Activated T-helper 1 cell treated with anti-CD3 and anti-CD28 coated beads, Interleukin-2, amount 50 U/mL, for 16 hours (primary cell): ENCODE measurements at places on chromosomes 1 and 21.

GRCh38 chr1:116330342-116330652 lies 42.7 kb upstream of the ATP1A1 start:
- no peak for DNase-seq

DNA sequence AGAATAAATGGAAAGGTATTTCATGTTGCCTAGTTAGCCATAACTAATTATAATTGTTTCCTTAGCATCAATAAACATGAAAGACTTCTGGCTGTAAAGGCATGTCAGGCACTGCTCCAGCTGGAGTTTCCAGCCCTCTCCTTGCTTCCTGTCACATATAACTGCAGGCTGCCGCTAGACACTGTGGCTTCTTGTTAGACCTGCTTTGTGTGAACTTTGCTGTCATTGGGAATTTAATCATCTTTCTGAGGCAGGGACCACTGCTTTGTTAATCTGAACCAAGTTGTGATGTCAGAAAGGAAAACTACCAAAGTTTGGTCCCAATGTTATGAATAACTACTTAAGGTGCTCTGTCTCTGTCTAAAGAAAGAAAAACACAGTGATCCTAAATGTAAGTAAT lies 90.3 kb upstream of the DUSP10 start:
- no peak for DNase-seq

DNA sequence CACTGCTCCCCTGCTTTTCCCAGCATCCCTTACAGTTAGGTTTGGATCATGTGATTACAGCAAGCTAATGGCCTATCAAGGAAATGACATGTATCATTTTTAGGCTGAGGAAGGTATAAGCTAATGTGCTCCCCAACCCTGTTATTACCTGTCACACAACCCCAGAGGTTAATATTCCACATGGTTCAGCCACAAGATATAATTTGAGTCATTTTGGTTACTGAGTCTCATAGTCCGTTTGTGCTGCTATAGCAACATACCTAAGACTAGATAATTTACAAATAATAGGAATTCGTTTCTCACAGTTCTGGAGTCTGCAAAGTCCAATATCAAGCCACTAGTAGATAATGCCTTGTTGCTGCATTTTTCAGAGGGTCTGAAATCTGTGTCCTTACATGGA lies 29.1 kb upstream of the SLC16A1 start:
- DNase-seq: no peak

DNA sequence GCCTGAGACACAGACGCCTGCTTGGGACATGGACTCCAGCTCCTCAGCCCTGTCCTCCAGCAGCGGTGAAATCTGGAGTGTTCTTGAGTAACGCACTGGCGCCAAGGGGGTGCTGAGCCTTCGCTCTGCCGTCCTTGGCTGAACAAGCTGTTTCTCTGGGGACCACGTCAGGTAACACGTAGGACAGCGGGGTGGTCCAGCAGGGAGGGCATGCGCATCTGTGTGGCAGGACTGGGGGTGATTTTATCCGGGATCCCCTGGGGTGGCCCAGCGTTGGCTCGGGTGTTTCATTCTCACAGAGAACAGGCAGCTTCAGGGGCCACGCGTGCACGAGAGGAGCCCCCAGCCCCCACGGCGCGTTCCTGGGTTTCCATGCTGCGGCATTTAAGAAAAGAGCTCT lies 61.2 kb downstream of the AGPAT3 start:
- no peak for DNase-seq

DNA sequence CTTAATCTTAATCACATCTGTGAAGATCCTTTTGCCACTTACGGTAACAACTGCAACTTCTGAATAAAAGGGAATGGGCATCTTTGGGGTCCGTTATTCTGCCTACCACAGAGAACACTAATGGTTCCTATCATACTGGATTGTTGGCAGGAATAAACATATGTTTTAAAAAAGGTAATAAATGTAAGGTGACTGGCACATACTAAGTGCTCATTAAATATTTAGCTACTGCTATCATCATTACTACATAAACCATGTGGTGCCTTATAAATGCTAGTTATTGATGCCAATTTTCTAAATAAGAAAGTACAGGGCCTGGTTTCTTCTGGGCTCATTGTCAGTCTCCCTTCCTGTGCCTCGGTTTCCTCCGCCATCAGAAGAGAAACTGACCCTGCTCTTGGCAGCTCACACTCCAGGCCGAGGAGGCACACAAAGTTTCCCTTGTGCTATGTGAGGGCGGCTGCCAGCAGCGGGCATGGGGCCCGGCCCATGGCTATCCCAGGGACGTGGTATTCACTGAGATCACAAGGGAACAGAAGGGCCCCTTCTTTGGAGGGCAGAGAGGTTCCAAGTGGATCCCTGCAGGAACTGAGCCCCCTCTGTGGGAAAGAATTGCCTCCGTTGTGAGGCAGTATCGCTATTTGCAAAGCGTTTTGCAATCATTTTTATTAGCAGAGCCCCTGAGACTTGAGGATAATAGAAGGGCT lies 26.2 kb downstream of the NAV1 start:
- no peak for DNase-seq

DNA sequence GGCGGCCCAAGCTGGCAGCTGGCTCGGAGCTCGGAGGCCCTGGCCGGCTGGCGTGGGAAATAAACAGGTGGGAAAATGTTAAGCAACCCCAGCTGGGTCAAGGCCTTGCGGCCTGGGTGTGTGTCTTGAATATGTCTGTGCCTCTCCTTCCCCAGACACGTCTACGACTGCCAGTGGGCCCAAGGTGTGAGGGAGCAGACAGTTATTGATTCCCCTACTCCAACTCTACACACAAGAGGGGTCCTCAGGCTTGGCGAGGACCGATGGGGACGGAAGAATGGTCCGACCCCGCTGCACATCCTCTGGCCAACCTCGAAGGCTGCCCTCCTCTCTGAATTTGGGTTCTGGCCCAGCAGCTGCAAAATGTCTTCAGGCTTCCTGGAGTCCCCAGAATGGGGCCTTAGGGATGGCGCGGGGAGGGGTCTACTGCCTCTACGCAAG lies 2.2 kb downstream of the IL22RA1 start:
- DNase-seq: no peak

GRCh38 chr1:64963466-64963865 lies 2.9 kb downstream of the JAK1 start:
- no peak for DNase-seq

GRCh38 chr1:34371829-34372532 lies 195.3 kb downstream of the C1orf94 start:
- DNase-seq: no peak

GRCh38 chr1:203835476-203835875 lies 25.9 kb upstream of the SNRPE start:
- no peak for DNase-seq

GRCh38 chr1:42114229-42114628 lies 39.0 kb upstream of the GUCA2B start:
- no peak for DNase-seq

DNA sequence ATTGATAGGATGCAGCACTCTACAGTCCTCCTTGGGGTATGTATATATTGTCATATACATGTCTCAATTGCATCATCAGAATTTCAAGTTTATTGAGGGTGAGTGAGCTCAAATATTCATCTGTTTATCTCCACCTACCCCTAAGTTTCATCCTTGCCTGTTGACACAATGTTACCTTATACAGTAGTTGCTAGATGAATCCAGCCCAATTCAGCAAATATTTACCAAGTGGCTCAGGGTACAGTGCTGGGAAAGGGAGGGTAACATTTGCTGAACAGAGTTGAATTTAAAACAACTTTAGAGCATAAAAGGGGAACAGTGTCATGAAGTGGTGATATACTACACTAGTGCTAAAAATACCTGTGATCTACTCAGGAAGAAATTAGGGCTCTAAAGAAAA lies 14.4 kb downstream of the ELAVL4 start:
- no peak for DNase-seq
